Muscle of arm (tissue), 14 donors: ENCODE measurements at places on chromosomes 5 and 9.

DNA sequence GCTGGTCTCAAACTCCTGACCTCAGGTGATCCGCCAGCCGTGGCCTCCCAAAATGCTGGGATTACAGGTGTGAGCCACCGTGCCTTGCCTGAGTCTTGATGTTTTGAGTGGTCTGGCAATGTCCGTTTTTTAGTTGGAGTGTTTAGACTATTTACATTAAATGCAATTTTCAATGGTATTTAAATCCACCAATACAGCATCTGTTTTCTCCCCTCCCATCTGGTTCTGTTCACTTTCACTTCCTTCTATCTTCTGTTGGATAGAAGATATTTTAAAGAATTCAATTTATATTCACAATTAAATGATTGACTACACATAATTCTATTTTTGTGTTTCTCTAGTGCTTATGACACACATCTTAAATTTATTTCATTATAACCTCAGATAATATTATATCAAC, 26.0 kb upstream of the PCAT7 start:
- no peak for DNase-seq

GRCh38 chr5:150644514-150644913, 4.1 kb downstream of the SYNPO start:
- no peak for DNase-seq

DNA sequence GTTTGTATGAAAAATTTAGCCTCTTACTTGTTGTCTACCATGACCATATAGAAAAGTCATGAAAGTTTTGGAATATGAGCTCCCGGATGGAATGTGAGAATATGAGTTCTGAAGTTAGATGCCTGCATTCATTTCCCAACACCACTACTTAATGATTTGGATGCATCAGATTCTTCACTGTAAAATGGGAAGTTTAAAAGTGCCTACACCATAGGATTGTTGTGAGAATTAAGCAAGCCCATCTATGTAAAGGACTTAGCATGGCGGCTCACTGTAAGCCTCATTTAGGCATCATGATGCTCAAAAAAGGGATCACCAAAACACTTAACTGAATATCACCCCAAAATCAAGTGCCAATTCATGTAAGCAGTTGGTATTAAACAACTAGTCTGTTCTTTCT, 177.3 kb downstream of the RAB3C start:
- no peak for DNase-seq

DNA sequence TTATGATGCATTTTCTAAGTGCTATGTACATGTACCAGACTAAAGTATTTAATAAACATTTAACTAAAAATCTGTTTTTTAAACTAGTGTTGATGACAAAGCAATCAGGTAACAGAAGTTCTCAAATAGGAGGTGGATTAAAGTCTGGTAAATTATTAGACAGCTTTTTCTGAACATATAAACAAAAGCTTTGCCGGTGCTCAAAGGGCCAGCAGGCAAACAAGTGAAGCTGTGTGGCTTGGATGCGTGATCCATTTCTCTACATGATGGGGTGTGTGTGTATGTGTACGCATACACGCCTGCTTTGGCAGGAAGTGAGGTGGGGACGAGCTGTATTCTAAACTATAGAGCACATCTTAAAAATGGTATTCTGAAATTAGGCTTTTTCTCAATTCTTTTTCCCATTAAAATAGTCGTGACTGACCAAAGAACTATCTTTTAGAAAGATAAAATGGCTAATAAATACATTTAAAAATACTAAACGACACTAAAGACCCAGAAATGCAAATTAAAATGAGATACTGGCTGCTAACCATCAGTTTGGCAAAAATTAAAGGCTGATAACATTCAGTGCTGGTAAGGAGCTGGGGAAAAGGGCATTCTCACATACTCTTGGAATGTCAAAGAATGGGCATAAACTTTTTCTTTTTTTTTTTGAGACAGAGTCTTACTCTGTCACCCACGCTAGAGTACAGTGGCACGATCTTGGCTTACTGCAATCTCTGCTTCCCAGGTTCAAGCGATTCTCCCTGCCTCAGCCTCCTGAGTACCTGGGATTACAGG, 174.0 kb downstream of the MAPKAP1 start:
- no peak for DNase-seq

GRCh38 chr9:106830527-106831150, 32.3 kb upstream of the ZNF462 start:
- peak; percentile 50 for DNase-seq

- DNase-seq = no peak
Measured at GRCh38 chr9:136084063-136084944, 10.8 kb downstream of the NACC2 start.

DNA sequence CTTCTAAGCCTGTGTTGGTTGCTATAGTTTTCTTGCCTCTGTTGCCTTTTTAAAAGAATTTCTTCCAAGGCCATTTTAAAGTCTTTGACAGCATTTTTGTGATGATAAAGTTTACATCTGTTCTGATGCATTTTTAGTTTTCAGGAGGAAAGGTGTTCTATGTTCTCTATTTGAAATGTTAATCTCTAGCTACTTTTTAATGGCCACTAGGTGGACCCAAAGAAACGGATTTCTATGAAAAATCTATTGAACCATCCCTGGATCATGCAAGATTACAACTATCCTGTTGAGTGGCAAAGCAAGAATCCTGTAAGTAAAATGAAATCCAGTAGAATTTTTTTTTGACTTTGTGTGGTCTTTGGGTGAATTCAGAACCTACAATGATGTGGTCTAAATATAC, 60.2 kb downstream of the MELK start:
- peak; percentile 1 for DNase-seq

GRCh38 chr5:52950686-52951085, 38.5 kb upstream of the ITGA2 start:
- DNase-seq = no peak

DNA sequence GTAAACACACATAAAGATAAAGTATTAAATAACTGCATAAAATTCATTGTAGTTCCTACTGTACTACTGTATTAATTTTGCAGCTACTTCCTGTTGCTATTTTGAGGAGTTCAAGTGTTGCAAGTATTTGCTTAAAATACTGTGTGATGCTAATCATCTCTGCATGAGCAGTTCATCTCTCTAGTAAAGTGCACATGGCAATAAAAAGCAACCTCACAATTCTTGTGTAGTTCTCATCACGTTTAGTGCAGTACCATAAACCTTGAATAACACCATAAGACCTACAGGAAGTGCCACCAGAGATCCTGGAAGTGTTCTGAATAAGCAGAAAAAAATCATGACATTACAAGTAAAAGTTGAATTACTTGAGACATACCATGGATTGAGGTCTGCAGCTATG, 34.6 kb downstream of the CPLANE1 start:
- no peak for DNase-seq

DNA sequence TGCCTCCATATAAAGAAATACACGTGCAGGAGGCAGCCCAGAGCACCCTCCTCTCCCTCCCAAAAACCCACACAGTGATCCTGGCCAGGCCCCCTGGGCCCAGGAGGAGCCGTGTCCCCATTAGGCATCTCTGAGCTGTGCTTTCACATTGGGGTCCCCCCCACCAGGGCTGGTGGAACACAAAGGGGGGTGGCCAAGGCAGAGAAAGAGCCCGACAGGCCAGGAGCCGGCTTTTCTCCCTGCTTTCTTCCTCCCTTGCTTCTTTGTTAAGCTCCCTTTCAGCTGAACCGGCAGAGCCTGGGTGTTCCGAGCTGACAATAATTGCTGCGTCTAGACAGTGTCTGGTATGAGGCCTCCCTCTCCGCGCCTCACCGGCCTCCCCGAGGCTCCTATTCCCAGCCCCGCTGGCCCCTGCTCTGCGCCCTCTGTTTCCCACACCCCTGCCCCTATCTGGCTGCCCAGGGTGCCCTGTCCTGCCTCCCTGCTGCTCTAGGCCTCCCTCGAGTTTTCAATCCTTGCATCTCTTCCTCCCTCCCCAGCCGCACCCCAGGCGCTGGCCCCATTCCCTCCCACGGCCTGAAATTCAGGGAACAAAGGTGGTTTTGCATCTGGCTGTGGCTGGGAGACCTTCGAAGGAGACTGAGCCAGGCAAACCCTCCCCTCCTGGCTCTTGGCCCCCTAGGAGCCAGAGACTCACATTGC, 120.6 kb downstream of the C9orf50 start:
- no peak for DNase-seq

GRCh38 chr5:173499471-173500212, 116.8 kb downstream of the BOD1 start:
- no peak for DNase-seq

DNA sequence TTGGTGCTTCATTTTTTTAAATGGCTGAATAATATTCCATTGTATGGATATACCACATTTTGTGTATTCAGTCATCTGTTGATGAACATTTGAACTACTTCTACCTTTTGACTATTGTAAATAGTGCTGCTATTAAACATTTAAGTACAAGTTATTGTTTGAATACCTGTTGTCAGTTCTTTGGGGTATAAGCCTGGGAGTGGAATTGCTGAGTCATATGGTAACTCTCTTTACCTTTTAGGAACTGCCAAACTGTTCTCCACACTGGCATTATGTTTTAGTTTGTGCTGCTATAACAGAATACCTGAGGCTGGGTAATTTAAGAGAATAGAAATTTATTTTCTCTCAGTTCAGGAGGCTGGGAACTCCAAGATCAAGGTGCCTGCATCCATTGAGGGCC, 15.7 kb upstream of the PDE8B start:
- DNase-seq = no peak

GRCh38 chr5:172636279-172637050, 4.6 kb upstream of the NEURL1B start:
- no peak for DNase-seq

DNA sequence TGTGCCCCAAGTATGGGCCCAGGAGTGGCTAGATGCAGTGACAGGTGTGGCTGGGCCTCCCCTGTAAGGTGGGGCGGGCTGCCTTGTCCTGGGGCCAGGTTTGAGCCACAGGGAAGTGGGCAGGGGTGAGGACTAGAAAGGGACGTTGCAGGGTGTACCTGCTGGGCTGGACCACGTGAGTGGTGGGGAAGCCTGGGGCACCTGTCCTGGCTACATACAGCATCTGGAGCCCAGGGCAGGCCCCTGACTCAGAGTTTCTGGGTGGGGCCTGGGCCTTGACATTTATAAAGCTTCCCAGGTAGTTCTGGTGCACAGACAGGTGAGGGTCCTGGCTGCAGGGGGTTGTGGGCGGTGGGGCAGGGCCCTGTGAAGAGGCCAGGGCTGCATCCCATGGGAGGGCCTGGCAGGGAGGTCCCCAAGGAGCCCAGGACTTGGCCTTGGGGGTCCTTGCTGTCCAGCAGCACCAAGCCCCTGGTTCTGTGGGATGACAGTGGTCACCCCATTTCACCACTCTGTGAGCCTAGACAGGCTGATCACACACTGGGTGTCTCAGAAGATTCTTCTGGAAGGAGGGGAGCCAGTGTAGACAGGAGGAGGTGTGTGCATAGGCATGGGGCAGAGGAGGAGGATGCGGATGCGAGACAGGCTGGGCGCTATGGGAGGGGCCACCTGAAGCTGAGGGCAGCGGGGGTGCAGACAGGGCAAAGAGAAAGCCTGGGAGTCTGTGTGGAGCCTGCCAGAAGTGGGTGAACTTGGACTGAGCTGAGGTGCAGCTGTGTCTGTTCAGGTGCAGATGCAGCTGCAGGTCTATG, 94.0 kb downstream of the PHF2 start:
- no peak for DNase-seq

GRCh38 chr5:16048132-16048531, 131.5 kb downstream of the MARCHF11 start:
- no peak for DNase-seq

GRCh38 chr9:137943655-137944054, 66.1 kb downstream of the CACNA1B start:
- DNase-seq = no peak

- no peak for DNase-seq
Measured at GRCh38 chr9:75592586-75592985, 297.9 kb upstream of the PCSK5 start.
